ENCODE measurements at places on chromosomes 7 and 10.

- DNase-seq, result no peak
These were observed 35.6 kb upstream of the INSIG1 start for GRCh38 chr7:155262031-155262430.

GRCh38 chr10:19628767-19629560 is 187.3 kb upstream of the PLXDC2 start:
- no peak for DNase-seq

DNA sequence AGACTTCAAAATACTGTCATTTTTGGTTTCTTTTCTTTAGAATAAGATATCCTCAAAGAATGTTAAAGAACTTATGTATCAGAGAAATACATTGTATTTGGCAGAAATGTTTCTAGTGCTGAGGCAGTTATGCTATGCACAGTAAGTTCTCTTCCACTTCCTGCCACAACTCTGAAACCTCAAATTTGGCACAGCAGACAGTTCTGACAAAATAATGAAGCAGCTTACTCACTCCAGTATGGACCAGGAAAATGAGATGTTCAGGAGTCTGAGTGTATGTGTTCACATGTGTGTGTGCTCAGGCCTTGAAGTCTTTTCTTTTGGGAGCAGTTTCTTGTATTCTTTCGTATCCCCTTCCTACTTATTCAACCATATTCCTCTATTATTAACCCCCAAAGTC is 197.0 kb upstream of the AGK start:
- no peak for DNase-seq

GRCh38 chr10:13831711-13832141 is 245.0 kb downstream of the PRPF18 start:
- DNase-seq, result no peak

- DNase-seq, result no peak
These were observed 698.9 kb downstream of the PARD3 start for GRCh38 chr10:34116220-34116641.

DNA sequence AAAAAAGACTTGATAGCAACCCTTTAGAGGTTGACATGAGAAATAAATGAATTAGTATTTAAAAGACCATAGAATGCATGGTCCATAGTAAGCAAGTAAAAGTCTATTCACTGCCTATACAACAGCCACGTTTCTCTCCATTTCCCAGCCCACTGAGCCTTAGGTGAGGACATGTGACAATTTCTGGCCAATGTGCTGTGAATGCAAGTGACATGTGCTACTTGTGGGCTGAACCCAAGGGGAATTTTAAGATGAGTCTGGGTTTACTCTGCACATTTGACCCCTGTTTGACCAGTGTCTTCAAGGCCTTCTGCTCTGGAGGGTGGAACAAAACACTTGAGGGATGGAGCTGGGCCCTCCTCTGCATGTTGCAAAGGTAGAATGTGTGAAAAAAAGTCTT is 384.4 kb upstream of the KLF6 start:
- no peak for DNase-seq

- no peak for DNase-seq
These were observed 68.4 kb downstream of the RAMP3 start for GRCh38 chr7:45225948-45226335.

GRCh38 chr7:127682140-127682539 is 30.1 kb downstream of the SND1 start:
- DNase-seq, result no peak

GRCh38 chr10:33248638-33249037 is 85.8 kb downstream of the NRP1 start:
- no peak for DNase-seq

- DNase-seq, result no peak
These were observed 21.5 kb upstream of the PPP1R17 start for GRCh38 chr7:31665546-31665945.

DNA sequence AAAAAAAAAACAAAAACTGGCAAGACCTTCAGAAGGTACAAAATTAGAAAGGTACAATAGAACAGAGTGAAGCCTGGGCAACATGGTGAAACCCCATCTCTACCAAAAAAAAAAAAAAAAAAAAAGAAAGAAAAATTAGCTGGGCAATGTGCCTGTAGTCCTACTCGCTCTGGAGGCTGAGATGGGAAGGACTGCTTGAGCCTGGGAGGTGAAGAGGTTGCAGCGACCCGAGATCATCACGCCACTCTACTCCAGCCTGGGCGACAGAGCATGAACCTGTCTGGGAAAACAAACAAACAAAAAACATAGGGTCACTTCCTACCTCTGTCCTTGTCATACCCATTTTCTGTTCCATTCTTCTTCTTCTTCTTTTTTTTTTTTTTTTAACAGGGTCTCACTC is 45.6 kb upstream of the DLG5 start:
- DNase-seq, result no peak
